Type B pancreatic cell (in vitro differentiated cells): ENCODE measurements at places on chromosomes 3 and 15.

DNA sequence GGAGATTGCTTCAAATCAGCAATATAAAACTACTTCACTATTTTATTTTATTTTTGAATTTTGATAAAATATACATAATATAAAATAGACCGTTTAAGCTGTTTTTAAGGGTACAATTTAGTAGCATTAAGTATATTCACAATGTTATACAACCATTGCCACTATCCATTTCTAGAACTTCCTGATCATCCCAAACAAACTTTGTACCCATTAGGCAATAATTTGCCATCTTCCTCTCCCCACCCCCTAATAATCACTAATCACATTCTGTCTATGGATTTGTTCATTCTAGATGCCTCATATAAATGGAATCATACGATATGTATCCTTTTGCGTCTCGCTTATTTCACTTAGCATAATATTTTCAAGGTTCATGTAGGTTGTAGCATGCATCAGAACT lies 28.9 kb downstream of the FANCD2 start:
- no peak for DNase-seq

DNA sequence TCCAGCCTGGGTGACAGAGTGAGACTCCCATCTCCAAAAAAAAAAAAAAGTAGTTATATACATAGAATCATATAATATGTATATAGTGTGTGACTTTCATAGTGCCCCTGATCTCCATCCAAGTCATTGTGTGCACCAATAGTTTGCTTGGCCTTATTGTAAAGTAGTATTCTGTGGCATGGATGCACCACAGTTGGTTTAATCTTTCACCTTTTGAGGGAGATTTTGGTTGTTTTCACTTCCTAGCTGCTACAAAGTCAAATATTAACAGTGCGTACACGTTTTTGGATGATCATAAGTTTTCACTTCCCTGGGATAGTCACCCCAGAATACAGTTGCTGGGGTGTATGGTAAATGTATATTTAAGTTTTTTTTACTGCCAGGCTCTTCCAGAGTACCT lies 162.8 kb downstream of the PTPRG start:
- no peak for DNase-seq

DNA sequence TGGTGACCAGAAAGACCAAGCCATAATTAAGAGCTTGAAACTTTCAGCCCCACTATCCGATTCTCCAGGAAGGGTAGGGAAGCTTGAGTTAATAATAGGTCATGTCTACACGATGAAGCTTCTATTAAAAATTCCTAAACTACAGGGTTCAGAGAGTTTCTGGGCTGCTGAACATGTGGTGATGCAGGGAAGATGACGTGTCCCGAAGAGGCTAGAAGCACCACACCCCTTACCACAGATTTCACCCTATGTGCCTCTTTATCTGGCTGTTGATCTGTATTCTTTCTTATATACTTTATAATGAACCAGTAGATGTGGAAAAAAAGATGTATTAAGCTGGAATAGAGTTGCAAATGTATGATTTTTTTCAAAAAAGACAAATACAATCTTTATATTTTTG lies 473.4 kb downstream of the NLGN1 start:
- no peak for DNase-seq

GRCh38 chr3:129777806-129778205 lies 115.7 kb downstream of the TMCC1 start:
- DNase-seq = no peak

DNA sequence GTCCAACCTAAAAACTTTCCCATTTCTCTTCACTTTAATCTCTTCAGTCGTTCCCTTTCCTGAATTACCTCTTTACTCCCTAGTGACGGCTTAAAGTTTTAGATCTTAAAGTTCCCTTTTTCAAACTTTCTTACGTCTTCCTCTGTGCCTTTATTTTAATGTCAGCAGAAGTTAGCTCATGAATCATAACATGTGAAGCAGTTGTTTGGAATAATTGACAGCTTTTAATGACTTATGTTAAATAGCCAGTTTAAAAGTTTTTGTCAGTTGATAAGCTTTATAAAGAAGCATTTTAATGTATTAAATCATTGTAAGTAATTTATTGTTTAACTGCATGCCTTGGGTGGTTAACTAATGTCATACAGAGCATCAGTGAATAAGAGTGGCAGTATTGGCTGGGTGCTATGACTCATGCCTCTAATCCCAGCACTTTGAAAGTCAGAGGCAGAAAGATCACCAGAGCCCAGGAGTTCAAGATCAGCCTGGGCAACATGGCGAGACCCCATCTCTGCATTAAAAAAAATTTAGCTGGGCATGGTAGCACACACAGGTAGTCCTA lies 33.9 kb downstream of the PIK3CA start:
- no peak for DNase-seq

DNA sequence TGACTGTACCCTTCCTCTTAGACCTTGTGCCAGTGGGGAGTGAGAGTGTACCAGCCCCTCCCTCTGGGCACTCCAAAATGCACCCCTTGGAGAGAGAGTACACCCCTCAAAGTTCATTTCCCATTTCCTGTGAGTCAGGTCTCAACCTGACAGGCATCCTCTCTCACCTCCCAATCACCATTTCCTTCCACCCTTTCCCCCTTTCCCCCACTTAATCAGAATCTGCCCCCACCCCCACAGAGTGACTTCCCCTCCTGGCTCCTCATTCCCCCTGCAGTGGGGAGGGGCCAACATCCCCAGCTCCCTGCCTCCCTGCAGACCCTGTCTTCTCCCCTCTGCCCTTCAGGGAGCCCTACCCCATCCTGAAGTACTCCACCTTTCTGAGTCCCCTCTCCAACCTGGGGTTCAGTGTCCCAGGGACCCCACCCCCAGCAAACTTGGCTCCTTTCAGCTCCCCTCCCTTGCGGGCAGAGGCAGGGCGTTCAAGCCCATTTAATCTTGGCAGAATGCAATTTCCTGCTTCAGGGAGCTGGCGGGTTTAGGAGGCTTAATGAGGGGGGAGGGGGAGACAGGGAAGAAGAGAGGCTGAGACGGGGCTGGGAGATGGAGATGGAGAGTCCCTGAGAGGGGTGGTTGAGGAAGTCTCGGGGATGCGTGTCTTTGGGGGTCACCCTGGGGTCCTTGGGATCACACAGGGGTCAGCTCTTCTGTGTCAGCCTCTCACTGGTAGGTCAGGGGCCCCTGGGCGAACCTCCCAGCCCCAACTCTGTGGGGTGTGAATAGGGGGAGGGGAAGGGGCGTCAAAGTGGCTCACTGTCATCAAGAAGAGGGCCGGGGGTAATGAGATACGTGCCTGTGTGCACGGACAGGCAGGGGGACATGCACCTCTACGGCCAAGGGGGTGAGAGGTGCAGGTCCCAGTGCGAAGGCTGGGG lies 16.6 kb upstream of the SEMA3F start:
- no peak for DNase-seq

DNA sequence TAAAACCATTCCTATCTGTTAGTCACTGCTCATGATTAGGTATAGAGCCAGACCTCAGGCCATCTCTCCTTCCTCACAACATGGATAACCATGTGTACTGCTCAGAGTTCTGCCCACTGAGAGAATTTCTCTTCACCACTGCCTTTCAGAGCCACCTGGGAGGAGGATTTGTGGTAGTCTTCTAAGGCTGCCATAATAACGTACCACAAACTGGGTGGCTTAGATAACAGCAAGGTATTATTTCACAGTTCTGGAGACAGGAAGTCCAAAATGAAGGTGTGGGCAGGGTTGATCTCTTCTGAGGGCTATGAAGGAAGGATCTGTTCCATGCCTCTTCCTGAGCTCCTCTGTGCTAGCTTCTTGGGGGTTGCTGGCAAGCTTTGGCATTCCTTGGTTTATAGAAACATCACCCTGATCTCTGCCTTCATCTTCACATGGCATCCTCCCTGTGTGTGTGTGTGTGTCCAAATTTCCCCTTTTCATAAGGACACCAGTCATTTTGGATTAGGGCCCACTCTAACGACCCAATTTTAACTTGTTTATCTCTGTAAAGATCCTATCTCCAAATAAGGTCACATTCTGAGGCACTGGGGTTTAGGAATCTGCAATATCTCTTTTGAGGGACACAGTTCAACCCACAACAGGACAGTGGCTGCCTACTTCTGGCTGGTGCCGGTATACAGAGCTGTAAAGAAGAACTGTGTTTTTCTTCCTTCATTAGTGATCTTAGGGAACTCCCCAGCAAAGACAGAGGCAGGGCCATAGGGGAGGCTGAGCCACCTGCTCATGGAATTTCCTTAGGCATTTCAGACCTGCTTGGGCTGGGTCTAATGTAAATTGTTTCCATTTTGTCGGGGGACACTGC lies 42.1 kb upstream of the NOX5 start:
- no peak for DNase-seq

- no peak for DNase-seq
These were observed 58.5 kb downstream of the ECT2 start for GRCh38 chr3:172808969-172809546.

DNA sequence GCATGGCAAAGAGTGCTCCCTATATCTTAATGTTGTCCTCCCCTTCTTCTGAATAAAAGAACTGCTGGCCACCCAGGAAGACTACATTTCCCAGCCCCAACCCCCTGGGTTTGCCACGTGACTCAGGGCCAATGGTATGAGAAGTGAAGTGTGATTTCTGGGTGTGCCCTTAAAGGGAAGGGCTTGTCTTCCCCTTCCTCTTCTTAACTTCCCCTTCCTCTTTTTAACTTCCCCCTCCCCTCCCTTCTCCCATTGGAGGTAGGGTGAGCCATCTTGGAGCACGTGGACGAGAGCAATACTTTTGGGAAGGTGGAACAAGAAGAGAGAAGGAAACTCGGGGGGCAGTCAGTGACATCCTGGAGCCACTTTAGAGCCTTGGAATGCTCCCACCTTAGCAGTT lies 6.8 kb upstream of the KBTBD12 start:
- DNase-seq = no peak

DNA sequence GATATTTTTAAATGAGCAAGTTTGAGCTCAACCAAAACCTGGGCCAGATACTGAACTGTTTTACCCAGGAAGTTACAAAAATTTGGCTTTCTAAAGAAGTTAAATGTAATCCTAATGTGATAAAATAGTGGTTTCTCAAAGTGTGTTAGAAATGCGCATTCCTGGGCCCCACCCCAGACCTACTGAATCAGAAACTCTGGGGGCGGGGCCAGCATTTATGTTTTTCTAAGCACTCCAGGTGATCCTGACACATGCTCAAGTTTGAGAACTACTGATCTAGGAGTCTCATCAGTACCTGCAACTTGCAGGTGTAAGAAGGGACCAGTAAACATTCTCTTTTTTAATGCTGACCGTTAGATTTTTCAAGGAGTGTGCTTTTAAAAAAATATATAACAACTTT lies 190.6 kb downstream of the VPS13C start:
- no peak for DNase-seq

GRCh38 chr3:155908086-155908485 lies 37.6 kb downstream of the GMPS start:
- DNase-seq = no peak

GRCh38 chr3:161599697-161600096 lies 103.1 kb downstream of the OTOL1 start:
- DNase-seq = no peak

DNA sequence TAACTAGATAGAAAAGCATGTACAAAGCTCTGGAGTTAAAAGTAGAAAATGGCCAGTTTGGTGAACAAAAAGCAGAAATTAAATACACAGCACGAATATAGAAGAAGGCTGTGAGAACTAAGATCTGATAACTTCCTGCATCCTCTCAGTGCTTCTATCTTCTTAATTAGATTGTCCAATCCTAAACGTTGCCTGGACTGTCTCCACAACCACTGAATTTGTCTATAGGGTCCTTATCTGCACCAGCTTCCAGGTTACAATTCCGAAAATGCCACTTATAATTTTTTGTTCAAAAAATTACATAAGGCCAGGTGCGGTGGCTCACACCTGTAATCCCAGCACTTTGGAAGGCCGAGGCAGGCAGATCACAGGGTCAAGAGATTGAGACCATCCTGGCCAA lies 626.3 kb downstream of the TBL1XR1 start:
- DNase-seq = no peak

- DNase-seq = no peak
These were observed 45.7 kb upstream of the MCTP2 start for GRCh38 chr15:94185547-94186236.

- DNase-seq = no peak
These were observed 387.9 kb downstream of the RBMS3 start for GRCh38 chr3:29668728-29669127.

DNA sequence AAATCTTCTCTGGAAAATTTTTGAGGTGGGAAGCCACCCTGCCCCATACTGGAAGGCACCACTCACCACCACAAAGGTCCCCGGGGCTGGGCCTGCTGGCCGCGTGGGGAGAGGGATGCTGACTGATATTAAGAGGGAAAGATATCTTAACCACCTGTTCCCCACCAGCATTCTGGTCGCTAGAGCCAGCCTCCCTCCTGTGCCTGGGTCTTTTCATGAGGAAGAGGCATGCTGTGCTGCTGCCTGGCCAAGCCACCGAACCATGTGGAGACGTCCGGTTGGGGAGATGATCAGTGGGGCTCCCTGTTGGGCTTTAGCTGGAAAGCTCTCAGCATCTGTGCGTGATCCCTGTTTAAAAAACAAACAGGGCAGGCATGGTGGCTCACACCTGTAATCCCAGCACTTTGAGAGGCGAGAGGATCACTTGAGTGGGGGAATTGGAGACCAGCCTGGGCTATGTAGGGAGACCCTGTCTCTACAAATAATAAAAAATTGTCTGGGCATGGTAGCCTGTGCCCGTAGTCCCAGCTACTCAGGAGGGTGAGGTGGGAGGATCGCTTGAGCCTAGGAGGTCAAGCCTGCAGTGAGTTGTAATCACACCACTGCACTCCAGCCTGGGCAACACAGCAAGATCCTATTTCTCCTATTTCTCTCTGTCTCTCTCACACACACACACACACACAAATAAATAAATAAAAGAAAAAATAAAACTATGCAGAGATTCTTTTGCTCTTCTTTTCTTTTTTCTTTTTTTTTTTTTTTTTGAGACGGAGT lies 1.0 kb downstream of the KLHL18 start:
- DNase-seq = no peak

DNA sequence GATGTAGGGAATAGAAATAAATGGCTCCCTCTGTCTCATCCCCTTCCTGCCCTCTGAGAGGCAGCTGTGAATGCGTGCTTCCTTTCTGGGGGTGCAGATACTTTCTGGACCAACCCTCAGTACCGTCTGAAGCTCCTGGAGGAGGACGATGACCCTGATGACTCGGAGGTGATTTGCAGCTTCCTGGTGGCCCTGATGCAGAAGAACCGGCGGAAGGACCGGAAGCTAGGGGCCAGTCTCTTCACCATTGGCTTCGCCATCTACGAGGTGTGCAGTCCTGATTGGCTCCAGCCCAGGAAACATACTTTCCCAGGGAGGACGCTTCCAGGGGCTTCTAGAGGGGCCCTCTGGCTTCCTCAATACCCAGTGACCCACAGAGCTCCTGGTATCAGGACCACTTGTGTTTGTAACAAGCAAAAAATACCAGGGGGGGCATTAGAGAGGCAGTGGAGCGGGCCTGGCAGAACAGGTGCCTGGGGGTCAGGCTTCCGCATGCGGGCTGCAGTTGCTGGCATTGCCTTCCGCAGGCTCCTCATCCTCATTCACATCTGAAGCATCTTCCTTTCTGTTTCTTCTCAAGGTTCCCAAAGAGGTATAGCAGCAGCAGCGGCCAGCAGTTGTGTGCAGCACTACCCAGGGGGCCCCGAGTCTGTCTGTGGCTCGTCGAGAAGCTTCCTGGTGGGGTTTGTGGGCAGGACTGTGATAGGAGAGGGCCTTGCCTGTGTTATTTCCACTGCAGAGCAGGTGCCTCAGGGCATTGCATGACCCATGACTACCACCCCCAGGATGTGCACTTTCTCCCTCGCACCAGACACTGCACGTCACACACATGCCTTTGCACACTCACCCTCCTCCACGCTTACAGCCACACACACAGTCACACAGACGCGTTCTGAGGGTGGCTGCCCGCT lies 42.5 kb downstream of the CAPN3 start:
- no peak for DNase-seq

GRCh38 chr3:190060192-190060775 lies 60.4 kb downstream of the P3H2 start:
- no peak for DNase-seq

- DNase-seq = no peak
These were observed 16.7 kb upstream of the CRTC3 start for GRCh38 chr15:90512981-90513380.
